CD4-positive, alpha-beta T cell treated with Interleukin-12 subunit alpha and Interleukin-12 subunit beta, for 1 hour (primary cell): ENCODE measurements at places on chromosomes 2 and 18.

GRCh38 chr18:63253014-63253413 is 66.6 kb downstream of the BCL2 start:
- DNase-seq, result no peak

DNA sequence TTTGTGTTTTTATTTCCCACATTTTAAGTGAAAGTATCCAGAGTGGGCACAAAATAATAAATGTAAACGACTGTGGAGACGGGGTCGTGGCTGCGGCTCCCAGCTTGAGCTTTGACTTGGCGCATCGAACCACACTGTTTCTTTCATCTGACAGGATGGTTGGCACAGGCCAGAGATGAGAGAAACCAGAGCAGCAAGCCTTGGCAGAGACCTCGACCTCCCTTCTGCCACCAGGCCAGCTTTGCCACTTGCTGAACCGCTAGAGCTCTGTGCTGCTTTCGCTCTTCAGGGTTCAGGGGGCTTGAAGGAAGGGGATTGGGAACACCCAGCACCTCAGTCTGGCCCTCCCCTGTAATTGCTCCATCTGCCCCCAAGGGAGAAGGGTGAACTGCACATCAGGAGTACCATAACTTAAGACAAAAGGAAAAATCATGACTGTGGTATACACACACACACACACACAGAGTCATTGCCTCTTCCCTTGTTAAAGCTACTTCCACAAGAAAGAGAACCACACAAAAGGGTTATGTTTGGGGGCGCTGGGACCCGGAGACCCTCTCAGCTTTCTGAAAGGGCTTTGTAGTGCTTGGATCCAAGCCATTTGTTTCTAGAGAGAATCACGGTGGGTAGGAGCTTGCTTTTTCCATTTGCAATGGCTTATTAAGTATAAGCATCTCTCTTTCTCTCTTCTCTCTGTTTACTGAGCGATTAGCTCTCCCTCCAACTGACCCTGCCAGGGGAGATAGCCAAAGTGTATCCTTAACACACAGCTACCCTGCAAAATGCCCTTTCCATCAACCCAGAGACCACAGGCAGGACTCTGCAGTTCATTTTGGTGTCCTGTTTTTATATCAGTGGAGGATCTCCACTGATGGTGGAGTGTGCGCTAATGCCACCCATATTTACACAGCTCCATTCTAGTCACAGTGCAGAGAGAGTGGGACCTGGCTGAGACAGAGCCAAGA is 23.0 kb downstream of the POU3F3 start:
- no peak for DNase-seq

DNA sequence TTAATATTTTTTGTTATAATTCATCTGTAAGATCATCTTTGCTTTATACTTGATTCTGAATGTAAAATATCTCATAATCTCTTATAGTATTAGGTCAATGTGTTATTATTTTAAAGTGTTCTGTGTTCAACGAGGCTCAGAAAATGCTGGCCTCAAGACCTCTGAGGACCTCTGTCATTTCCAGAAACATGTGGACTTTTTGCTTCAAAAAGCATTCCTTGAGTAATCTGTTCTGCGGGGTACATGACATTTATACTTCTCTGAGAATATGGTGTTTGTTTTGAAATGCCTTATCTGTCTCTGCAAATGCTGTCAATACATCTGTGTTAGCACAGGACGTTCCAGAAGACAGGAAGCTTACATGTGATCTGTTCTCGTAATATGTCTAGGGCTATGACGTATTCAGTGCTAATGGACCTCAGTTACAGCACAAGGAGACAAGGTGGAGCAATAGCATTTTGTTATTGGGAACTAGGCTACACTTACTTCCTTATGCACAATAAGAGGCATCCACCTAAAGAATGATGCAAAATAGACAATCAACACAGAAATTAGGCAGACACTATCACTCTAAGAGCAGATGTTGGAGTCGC is 37.6 kb upstream of the IL1RL1 start:
- no peak for DNase-seq

GRCh38 chr2:151795646-151796240 is 32.5 kb downstream of the ARL5A start:
- DNase-seq, result no peak

DNA sequence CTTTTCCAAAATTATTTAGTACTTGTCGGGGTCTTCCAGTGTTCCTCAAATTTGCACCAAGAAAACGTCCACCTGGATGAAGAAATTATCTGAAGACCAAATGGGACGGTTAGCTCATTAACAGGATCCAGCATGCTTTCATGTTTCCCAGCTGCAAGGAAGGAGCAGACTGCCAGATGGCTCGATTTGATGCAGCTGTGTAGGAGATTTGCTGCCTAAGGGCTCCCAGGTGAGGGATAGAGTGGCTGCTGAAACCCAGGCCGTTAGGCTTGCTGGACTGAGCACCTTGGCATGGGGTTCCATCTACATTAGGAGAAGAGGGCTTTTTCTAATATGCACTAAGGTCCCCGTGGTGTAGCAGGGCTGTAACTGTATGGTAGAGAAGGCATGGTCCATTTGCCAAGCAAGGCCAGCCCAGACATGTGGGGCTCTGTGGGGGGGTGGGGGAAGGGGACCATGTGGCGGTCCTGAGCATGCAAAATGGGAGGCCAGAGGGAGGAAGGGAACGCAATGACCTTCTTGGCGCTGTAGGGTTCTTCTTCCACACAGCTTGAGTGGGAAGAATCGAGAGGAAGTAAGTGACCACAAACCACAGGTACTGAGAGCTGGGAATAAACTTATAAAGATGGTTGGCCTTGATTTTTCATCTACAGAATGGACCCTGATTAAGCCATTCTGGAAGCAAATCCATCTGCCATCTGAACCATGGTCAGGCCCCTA is 144.0 kb downstream of the TMEM163 start:
- no peak for DNase-seq

DNA sequence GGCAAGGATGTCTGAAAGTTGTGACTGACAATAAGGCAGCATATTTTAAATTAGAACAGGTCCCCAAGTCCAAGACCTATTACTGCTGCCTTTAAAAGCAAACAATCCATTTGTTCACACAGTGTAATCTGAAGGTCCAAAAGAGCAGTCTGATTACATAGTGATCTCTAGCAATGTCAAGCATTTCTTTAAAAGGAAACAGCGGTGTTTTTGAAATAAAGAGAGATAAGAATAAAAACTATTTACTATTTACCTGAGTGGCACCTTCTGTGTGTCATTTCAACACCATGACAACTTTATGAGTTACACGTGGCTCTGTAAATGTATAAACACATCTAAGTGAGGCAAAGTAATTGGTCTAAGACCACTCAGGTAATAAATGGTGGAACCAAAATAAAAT is 1009.9 kb upstream of the CNTNAP5 start:
- no peak for DNase-seq

DNA sequence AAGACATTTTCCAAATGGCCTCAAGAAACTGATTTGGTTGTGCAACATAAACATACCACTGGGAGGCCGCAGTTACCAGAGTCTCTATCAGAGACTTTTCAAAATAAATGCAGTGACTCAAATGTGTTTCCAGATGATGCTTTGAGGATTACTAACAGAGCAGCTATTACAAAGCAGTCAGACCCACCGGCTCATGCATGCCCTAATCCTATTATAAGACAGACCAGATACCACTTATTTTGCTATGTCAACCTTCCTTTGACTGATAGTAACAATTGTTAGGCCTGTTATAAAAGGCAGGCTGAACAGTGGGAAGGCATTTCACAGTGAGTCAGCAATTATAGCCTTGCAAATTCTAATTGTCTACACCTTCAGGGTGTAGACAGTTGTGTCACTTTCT is 217.7 kb downstream of the LRRTM1 start:
- DNase-seq, result no peak

DNA sequence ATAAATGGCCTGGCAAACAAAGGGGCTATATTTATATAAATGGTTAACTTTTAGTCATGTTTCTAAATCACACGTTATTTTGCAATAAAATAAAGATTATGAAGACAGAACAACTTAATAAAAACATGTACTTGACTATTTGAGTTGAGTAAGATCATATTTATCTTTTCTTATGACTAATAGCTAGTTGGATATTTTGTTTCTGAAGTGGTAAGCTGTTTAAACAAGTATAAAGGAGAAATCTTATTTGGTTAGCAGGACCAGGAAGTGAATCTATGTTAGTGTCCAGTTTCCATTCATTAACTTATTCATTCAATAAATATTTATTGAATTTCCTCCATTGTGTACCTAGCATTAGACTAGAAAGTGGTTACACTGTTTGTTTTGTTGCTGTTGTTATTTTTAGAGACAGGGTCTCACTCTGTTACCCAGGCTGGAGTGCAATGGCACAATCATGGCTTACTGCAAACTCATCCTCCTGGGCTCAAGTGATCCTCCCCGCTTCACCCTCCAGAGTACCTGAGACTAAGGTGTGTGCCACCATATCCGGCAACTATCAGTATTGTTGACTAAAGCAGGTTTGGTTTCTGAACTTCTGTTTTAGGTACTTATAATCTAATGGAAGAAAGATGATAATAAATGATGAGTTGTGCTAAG is 312.6 kb downstream of the DPP10 start:
- DNase-seq, result no peak

GRCh38 chr2:229927817-229928321 is 5.6 kb downstream of the FBXO36 start:
- no peak for DNase-seq

DNA sequence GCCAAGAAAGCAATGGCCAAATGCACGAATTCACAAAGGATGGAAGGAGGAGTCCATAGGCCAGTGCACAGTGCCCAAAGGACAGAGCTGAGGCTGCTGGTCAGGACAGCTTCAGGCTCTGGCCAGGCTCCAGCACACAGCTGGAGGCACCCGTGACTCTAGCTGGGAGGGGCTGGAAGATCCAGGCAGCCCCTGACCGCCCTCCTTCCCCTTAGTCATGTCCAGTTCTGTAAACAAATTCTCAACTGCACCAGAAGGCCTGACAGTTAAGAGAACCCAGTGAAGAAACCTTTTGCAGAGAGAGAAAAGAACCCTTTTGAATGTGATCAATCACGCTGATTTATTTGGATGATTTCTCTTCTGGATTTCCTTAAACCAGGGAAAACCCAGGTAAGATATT is 7.7 kb upstream of the YWHAQ start:
- no peak for DNase-seq

- no peak for DNase-seq
Observed at GRCh38 chr2:222897898-222898297, 37.1 kb downstream of the ACSL3 start.

- no peak for DNase-seq
Observed at GRCh38 chr2:140621583-140622362, 1509.0 kb downstream of the LRP1B start.

- DNase-seq, result peak; percentile 42
Observed at GRCh38 chr2:201254081-201254730, 6.1 kb upstream of the CASP8 start.

DNA sequence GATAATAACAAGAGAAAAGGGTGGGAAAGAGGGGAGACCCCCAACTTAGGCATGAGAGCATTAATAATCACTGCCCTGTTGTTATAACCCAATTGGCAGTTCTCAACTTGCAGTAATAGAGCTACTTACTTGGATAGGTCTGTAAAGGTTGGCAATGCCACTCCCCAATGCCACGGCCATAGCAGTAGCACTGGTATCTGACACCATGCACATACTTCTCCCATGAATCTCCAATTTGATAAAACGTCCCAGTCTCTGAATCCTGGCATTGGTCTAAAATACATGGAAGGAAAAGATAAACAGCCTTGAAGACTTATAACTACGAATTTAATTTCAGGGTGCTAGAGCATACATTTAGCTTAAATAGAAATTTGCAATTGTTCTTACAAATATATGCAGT is 16.8 kb downstream of the FN1 start:
- no peak for DNase-seq

DNA sequence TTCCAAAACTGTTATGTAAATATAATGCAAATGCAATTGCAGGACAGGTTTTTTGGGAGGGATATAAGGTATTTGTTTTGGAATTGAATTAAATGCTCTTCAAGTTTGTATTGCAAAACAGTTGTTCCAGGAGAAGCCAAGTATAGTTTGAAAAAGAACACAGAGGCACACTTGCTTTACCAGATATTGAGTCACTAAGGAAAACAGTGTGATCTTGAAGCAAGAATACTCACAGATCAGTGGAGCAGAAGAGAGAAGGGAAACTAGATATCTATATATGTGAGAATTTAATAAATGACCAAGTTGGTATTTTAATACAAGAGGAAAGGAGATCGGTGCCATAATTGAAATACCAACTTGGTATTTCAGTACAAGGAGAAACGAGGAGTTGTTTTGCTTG is 178.9 kb downstream of the CAPN13 start:
- DNase-seq, result no peak

DNA sequence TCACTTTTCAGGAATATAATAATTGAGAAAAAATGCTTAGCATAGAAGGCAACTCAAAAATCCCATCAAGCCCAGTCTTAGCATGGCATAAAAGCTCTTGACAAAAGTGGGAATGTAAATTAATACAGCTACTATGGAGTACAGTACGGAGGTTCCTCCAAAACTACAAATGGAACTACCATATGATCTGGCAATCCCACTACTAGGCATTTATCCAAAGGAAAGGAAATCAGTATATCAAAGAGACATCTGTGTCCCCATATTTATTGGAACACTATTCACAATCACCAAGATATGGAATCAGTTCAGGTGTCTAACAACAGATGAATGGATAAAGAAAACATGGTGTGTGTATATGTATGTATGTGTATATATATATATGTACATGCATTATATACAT is 28.8 kb downstream of the ITGAV start:
- DNase-seq, result no peak
